Activated gamma-delta T cell treated with anti-CD3 and anti-CD28 coated beads, Interleukin-2, amount 50 U/mL, for 16 hours (primary cell): ENCODE measurements at places on chromosomes 5 and 9.
A peak's percentile ranks its signal among the peaks of the same experiment; 100 is the strongest.

GRCh38 chr5:23411200-23411599 is 96.2 kb upstream of the PRDM9 start:
- DNase-seq, result no peak

- no peak for DNase-seq
These were observed 49.2 kb downstream of the TIMD4 start for GRCh38 chr5:156913719-156914370.

- peak; percentile 58 for DNase-seq
These were observed 53.0 kb downstream of the NUP214 start for GRCh38 chr9:131178382-131178781.

GRCh38 chr5:85651731-85652130 is 966.0 kb upstream of the COX7C start:
- no peak for DNase-seq

DNA sequence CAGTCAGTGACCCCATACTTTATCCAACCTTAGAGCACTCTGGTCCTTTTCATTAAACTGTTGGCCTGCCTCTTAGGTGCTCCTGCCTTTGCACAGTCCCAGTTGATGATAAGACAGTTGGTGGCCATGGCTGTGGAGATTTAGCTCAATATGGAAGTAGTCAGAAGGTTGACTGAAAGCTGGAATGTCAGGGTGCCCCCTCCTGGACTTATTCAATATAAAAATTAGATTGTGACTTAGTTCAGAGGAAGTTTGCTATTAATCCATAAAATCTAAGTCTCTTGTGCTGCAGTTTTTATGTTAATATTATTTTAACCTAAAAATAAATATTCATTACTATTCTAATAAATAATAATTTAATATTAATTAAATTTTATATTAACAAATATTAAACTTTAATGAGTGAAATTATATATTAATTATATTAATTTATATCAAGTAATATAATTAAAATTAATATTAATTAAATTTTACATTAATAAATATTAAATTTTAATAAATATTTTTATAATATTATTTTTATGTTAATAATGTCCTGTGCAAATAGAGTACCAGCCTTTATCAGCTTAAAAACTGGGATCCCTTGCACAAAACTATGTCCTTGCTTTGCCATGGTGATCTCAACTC is 77.7 kb upstream of the ADAMTSL1 start:
- no peak for DNase-seq

DNA sequence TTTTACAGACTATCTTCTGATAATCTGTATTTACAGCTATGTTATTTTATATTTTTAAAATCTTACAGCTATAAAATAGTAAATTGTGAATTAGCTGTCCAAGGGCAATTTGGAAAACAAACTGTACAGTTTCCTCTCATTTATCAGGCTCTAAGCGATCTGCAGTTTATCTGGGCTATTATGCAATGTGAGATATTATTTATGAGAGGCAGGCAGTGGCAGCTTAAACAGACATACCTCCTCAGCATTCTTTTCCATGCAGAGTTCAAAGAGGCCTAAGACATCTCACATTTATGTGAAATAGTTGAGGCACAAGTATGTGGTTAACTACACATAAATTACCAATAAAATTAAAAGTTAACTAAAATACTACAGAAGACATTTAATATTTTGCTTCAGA is 10.2 kb downstream of the NIPSNAP3B start:
- DNase-seq, result no peak

DNA sequence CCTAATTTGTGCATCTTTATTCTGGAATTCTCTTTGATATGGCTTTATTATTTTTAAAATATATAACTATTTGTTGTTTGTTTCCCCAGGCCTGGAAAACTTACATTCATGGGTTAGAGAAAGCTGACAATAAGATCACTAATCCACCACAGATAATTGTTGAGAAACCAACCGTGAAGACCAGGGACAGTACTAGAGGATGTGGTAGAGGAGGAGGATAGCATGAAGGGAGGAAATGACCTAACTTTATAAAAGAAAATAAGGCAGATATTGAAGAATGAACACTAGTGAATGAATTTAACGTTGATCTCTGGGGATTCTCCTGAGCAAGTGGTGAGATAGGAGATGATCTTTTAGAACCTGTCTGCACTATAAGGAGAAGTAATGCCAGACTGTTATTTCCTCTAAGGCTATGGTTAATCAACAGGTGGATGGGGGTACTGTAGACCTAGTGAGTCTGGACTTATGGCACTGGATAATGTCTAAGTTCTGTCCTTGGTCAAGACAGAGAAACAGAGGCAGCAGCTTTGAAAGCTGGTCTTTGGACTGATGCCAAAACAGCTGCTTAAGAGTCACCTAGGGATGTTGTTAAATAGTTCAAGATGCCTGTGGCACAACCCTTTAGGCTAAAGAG is 52.4 kb downstream of the NREP start:
- no peak for DNase-seq

DNA sequence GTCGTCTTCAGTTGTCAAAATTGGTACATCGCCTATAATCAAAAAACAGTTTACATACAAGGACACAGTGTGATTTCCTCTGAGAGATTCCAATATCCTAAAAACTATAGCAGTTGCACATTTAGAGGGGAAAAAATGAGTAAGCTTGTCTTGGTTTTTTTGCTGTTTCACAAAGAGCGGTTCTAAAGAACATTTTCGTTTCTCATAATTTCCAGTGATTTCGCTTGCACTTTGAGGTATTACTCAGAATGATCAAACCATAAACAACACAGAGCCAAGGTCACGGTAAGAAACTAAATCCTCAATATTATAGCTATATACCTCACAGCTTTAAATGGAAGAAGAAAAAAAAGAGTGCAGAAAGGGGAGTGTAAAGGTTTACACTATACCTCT is 861 bp downstream of the MTX3 start:
- no peak for DNase-seq

- no peak for DNase-seq
These were observed 36.6 kb downstream of the BICD2 start for GRCh38 chr9:92727716-92728700.
